ENCODE measurements at places on chromosomes 2 and 18.

GRCh38 chr2:237309011-237309410, 105.0 kb downstream of the COL6A3 start:
- DNase-seq, result no peak

GRCh38 chr2:119428488-119429224, 3.0 kb upstream of the TMEM37 start:
- DNase-seq, result no peak

GRCh38 chr2:176892676-176893226, 319.8 kb upstream of the HNRNPA3 start:
- DNase-seq, result no peak

DNA sequence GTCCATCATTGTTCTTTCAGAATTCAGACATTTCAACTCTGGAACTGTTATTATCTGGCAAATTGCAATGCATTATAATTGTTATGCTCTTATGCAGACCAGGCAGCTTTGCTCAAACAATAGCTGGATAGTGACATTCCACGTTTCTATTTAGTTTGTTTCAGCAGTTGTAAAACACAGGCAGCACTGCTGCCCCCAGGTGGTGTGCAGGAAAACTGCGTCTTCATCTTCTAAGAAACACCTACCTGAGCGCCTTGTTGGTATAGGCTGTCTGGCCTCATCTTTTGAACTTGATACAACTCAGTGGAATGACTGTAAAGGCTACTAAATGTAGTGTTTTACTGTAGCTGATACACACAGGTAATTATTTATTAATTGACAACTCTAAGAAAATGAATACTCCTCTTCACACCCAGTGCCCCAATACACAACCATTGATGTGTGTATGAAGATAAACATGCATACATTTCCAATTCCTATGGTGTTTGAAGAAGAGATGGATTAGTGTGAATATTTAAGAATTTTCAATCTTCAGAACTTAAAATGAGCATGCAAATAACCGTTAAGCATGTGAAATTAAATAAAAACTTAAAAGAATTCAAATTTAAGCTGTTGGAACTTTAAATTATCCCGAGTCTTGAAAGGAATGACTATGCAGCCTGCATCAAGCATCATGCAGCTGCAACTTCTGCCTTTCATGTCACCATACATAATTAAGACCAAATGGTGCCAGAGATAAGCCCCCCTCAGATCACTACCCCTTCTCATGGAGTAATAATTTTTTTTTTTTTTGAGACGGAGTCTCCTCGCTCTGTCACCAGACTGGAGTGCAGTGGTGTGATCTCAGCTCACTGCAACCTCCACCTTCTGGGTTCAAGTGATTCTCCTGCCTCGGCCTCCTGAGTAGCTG, 85.6 kb downstream of the CD8B2 start:
- no peak for DNase-seq

GRCh38 chr18:13415736-13416135, 197.2 kb downstream of the LDLRAD4 start:
- DNase-seq, result no peak

GRCh38 chr2:231187736-231188505, 10.5 kb upstream of the ARMC9 start:
- DNase-seq, result no peak

GRCh38 chr2:57990118-57990725, 56.4 kb upstream of the VRK2 start:
- no peak for DNase-seq

- DNase-seq, result no peak
These were observed 50.4 kb upstream of the XPO1 start for GRCh38 chr2:61588566-61588965.

DNA sequence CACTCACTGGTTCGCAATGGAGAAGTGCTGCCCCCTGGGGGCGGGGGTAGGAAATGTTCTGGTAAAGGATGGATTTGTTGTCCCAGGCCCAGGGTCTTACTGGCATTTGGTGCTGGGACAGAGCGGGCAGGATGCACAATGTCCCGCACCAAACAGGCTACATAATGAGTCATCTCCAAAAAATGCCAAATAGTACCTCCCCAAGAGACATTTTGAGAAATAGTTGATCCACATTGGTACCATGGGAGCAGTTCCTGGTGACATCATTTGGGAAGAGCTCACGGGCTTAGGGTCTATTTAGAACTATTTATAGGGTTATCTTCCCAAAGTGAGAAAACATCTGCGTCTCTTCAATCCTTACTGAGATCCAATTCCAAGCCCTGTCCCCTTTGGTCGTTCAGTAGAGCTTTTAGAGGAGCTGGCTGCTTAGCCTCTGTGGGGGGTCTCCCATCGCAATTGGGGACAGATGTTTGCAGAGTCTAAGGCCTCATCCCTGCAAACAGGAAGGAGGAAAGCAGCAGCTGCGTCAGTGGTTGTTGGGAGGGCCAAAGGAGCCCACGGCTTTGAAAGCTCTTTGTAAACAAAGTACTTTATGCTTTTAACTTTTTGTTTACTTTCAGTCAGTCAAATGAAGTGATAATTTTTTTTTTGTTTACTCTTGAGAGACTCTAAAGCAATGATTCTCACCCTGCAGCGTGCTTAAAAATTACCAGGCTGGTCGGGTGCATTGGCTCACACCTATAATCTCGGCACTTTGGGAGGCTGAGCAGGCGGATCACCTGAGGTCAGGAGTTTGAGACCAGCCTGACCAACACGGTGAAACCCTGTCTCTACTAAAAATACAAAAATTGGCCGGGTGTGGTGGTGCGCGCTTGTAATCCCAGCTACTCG, 49.3 kb downstream of the GREB1 start:
- peak; percentile 21 for DNase-seq

DNA sequence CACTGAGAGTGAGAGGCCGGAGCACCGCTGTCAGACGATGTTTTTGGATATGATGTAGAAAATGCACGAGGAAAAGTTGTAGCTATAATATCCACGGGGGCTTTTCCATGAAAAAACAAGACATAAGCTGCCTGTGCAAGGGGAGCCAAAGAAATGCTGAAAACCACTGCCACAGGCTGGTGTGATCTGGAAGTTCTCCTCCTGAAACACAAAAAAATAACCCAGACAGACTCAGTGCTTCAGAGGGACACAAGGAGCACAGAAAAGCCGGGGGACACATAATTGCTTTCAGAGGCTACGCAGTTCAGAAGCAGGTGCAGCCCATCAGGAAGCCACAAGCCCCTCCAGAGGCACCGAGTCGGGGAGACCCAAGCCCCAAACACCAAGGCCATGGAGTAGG, 98.2 kb downstream of the ZNF516 start:
- DNase-seq, result no peak

DNA sequence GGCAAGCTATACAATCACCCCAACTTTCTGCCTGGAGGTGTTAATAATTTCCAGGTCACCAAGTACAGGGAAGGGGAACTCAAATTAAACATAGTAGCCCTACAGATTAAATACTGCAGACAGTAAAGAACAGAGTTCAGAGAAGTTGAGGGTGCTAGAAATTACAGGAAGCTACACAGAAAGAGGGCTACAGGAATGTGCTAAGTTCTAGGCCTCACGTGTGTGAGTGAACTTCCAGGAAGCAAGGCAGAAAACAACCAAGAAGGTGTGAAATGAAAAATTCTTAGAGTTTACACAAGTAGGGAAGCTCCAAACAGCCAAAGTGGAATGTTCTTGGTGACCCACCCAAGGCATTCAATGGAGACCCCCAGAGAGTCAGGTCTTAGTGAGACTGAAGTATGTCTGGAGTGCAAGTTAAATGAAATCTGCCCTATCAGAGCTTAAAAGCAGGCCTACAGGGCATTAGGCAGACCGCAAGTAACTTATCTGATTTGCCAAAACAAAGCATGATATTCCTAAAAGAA, 58.1 kb upstream of the RNU4ATAC start:
- DNase-seq, result no peak

GRCh38 chr2:134681201-134681600, 37.6 kb downstream of the TMEM163 start:
- no peak for DNase-seq

- DNase-seq, result no peak
These were observed 267.6 kb downstream of the SRBD1 start for GRCh38 chr2:45343251-45344017.

GRCh38 chr2:234111523-234111922, 61.0 kb downstream of the SPP2 start:
- no peak for DNase-seq

DNA sequence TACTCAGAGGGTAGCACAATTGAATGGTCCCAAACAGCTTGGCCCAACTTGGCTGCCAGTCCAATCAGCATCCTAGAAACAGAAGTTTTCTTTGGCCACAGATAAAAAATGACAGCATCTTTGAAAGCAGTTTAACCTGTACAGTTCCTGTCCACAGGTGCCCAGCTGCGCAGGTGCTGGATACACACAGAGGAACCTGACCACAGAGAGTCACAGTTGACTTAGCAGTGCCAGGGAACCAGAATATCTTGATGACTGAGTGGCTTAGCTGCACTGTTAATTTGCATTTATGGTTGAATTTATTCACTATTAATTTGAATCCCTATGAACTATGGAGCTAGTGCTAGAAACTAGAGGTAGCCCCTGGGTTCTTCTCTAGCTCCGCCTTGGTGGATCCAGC, 93.7 kb downstream of the TPGS2 start:
- DNase-seq, result no peak

DNA sequence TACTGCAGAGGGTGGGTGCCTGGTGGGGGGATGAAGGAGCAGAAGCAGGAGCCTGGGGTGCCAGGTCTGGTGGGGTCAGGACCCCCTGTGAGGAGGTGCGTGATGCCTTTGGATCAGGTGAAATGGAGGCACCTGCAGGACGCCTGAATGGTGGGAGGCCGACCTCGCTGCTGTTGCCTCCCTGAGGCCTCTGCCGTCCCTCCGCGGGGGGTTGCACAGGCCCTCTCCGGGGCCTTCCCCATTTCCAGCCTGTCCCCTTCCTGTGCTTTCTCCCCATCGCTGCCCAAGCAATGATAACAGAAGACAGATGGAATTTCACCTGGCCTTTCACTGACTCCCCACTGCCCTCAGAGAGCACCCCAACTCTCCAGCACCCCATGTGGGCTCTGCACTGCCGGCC, 259.3 kb downstream of the ALPK2 start:
- no peak for DNase-seq

DNA sequence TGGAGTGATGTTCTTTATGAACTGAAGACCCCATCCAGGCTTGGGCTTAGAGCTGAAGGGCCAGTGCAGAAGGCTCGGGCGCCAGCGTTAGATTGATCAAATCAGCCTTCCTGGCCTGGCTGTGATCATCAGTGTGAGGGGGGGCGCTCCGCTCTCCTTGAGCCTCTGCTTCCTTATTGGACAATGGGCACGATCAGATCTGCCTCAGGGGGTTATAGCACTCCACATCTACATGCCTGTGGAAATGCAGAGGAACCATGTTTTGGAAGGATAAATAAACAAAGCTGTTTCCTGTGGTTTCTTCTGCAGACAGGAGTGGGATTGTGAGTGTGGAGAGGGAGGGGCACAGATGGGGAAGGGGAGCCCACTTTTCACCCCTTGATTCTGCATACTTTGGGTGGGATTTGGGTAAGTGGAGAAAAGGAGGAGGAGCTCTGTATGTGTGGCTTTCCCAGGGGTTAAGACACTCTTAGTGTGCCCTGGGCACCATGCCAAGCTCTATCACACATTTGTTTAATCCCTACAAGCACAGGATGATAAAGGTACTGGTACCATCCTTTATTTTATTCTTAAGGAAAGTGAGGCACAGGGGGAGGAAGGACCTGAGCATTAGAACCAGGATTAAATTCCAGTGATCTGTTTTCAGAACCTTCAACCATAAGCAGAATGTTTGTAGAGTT, 150.5 kb downstream of the EN1 start:
- no peak for DNase-seq

- DNase-seq, result no peak
These were observed 221.3 kb downstream of the ACKR3 start for GRCh38 chr2:236790963-236791362.

DNA sequence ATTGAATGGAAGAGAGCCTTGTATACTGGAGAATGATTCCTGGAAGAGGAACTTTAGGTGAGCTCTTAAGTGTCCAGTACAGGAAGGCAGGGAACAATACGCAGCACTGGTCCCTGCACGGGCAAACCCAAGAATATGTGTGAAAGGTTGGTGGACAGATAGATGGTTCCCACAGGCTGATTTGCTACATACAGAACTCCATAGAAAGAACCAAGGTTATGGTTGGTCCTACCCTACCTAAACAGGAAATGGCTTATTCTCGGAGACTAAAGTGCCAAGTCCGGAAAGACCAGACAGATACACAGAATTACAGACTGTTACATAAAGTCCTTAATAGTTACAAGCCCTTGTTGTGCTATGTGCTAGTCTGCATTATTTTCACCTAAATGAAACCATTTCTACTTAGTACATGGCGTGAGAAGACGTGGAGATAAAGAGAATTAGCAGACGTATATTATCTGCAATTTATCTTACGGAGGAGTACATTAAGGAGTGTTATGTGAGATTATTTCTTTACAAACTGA, 1.2 kb downstream of the REV1 start:
- no peak for DNase-seq

- no peak for DNase-seq
These were observed 20.3 kb downstream of the CHMP1B start for GRCh38 chr18:11871501-11871900.

- DNase-seq, result no peak
These were observed 115.0 kb downstream of the CELF4 start for GRCh38 chr18:37450434-37451132.

GRCh38 chr18:28079883-28080282, 97.0 kb downstream of the CDH2 start:
- DNase-seq, result no peak

DNA sequence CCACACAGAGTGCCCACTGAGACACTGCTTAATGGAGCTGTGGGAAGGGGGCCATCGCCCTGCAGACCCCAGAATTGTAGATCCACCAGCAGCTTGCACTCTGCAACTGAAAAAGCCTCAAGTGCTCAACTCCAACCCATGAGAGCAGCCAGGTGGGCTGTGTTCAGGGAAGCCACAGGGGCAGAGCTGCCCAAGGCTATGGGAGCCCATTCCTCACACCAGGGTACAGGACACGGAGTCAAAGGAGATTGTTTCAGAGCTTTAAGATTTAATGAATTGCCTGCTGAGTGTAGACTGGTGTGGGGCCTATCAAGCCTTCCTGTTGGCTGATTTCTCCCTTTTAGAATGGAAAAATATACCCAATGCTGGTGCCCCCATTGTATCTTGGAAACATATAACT, 17.2 kb downstream of the TPO start:
- no peak for DNase-seq

- no peak for DNase-seq
These were observed 347.0 kb upstream of the CDH2 start for GRCh38 chr18:28523758-28524475.

Measured in stimulated activated CD8-positive, alpha-beta memory T cell treated with anti-CD3 and anti-CD28 coated beads, Interleukin-7, amount 100 ng/mL, for 1 hour (primary cell).